ENCODE measurements at places on chromosomes 3 and 15.

DNA sequence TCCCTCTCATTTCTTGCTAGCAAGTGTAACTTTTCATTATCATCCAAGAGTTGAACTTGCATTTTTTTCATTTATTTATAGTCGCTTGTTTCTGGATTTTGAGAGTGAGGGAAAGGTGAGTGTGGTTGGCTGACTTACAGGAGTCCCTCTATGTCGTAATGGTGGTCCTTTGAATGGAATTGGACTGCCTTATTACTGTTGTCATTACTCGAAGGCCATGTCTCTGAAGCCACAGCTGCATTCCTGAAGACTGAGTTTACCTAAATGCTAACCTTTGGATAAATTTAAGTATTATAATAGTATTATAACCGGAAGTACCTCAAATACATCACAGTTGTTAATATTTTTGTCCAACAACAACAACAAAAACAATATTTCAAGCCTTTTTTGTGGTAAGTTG lies 488.9 kb downstream of the GABRG3 start:
- no peak for DNase-seq

DNA sequence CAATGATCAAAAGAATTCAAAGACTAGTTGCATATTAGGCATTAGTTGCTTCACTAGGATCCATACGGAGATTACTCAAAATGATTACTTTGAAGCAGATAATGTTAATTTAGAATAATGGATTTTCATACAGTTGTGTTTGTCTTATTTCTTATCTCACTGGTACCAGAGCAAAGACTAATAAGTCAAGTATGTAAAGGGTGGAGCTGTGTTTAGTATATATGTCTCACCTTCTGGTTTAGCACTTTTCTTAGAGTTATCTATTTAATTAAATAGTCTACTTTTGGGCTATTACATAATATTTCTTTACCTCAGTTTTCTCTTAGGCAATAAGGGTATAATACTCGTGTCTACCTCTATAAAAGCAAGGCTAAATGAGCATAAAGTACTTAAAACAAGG lies 18.8 kb downstream of the TMEM207 start:
- no peak for DNase-seq

GRCh38 chr3:113626503-113627371 lies 69.7 kb downstream of the USF3 start:
- DNase-seq: no peak

GRCh38 chr3:44833394-44833793 lies 28.3 kb upstream of the TMEM42 start:
- DNase-seq: no peak

DNA sequence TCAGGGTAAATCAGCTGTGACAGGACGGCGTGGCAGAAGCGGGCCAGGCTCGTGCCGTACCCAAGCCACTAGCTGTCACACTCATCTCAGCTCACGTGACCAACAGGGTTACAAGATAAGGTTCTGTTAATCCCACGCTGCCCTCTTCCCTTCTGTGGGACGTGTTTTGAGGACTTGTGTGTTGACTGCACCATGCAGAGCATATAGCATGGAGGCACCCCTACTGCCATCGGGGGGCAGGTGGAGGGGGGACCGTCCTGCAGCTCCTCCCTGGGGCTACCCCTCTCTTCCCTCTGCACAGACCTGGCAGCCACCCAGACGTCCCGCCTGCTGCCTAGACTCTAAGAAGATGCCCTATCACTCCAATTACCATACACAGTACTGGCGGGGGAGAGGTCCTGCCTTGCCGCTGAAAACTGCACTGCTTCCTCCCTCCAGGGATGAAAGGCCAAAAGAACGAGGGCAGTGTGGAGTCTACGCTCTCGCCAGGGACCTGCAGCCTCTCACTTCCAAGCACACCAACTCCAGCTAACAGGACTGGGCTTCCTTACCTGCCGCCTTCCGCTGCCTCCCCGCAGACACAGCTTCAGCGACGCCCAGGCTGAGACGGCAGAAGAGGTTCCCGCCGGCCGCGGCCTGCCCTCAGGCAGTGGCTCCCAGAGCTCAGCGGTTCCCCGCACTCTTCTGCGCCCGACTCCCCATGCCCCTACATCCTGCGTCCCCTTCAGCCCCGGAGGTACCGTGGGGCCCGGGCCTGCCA lies at the start of gene TNK2:
Gene TNK2 (minus strand): TSS at position 618 of the 760 bp plus-strand sequence. CDS start 19,963 bp downstream, outside the sequence.
- DNase-seq: no peak

- DNase-seq: no peak
Observed at GRCh38 chr3:99630815-99631214, 7.6 kb upstream of the COL8A1 start.

DNA sequence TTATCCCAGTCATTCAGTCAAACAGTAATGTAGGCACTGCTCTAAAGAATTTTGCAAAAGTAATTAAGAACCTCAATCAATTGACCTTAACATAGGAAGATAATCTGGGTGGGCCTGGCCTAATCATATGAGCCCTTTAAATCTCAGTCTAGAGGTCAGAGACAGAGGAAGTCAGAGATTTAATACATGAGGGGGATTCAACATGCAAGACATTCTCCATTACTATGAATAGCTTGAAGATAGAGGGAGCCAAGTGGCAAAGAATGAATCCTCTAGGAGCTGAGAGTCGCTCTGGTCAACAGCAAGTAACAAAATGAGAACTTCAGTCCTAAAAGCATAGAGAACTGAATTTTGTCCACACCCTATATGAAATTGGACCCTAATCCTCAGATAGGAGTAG lies 39.0 kb upstream of the MBNL1 start:
- no peak for DNase-seq

- no peak for DNase-seq
Observed at GRCh38 chr15:40108061-40108854, 421 bp downstream of the BMF start.

GRCh38 chr3:154421083-154421482 lies 8.9 kb downstream of the GPR149 start:
- DNase-seq: no peak

DNA sequence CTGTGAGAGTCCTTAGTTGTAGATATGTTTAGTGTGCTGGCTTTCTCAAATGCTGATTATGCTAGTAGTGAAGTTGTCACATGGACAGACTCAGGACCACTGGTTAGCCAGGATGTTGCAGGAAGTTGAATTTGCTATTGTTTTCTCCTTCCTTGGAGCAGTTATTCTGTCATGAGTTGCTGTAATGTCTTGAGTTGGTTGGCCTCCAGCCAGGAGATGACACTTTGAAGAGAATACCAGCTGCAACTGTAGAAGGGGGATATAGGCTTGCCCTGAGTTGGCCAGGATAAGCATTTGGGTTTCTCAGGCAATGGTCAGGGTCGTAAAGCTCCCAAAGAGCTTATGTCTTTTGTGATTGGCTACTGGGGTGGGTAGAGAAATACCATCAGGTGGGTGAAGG lies 206.7 kb downstream of the ZNF621 start:
- DNase-seq: no peak

- no peak for DNase-seq
Observed at GRCh38 chr3:194885766-194886165, 200.1 kb downstream of the FAM43A start.

GRCh38 chr3:105166893-105167292 lies 199.8 kb upstream of the ALCAM start:
- no peak for DNase-seq

- DNase-seq: no peak
Observed at GRCh38 chr15:26882112-26882511, 15.2 kb downstream of the GABRA5 start.

- DNase-seq: no peak
Observed at GRCh38 chr3:13237776-13238490, 164.7 kb upstream of the IQSEC1 start.

GRCh38 chr3:16721494-16721893 lies 116.3 kb upstream of the DAZL start:
- DNase-seq: no peak

DNA sequence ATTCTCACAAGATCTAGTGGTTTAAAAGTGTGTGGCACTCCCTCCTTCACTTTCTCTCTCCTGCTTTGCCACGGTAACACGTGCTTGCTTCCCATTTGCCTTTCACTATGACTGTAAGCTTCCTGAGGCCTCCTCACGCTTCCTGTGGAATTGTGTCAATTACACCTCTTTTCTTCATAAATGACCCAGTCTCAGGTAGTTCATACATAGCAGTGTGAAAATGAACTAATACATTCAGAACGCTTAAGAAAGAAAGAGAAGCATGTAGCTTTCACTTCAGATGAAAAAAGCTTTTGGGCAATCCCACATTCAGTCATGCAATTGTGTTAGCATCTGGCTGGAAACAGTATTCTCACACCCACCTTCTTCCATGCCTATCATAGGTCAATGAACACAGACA lies 24.4 kb downstream of the P3H2 start:
- no peak for DNase-seq

GRCh38 chr3:124766113-124767095 lies 36.2 kb downstream of the UMPS start:
- DNase-seq: no peak

GRCh38 chr15:50116477-50116876 lies 2.6 kb downstream of the ATP8B4 start:
- DNase-seq: no peak

- DNase-seq: no peak
Observed at GRCh38 chr3:127220497-127220896, 27.6 kb downstream of the PRR23E start.

GRCh38 chr15:100464888-100465287 lies 63.9 kb downstream of the CERS3 start:
- DNase-seq: no peak

GRCh38 chr3:121894301-121894990 lies at the start of gene SLC15A2:
SLC15A2 (plus strand) TSS chr3:121894401; CDS start chr3:121894477, 76 bp downstream.
- no peak for DNase-seq

DNA sequence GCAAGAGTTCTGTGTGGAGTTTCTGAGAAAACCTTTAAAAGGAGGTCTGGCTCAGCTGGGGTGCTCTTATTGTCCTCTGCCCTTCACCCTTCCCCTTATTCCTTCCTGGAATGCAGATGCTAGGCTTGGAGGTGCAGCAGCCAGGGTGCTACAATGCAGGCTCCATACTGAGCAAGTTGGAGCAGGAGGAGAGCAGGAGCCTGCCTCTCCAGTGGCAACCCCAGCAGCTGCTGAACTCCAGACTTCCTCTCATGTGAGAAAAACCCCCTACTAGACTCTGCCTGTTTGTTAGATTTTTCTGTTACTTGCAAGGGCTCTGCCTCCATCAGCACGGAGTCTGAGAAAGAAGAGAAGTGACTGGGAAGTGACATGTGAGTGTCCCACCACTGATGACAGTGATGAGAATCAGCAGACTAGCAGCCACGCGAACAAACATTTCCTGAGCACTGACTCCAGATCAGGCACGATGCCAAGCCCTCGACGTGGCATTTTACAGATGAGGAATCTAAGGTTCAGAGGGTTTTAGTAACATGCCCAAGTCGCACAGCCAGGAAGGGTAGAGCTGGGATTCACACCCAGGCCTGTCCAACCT lies 16.1 kb upstream of the RARRES1 start:
- no peak for DNase-seq

- no peak for DNase-seq
Observed at GRCh38 chr15:43808960-43809678, 8.7 kb downstream of the HYPK start.

DNA sequence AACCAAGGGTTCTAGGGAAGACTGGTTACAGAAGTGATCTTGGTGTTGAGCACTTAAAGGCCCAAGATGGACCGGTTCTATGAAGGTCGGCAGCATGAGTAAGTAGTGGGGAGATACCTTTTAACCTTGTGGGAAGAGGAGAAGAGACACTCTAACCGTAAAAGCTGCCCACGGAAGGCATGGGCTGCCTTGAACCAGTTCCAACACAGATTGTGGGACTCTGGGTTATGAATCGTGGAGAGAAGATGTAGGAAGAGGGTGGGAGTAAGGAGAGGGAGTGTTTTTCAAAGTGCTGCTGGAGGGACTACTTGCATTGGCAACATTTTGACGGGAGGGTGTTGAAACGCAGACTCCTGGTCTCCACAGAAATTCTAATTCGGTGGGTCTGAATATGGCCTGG lies 67.1 kb downstream of the CRYGS start:
- no peak for DNase-seq

- DNase-seq: no peak
Observed at GRCh38 chr3:153502682-153503081, 340.7 kb downstream of the RAP2B start.

DNA sequence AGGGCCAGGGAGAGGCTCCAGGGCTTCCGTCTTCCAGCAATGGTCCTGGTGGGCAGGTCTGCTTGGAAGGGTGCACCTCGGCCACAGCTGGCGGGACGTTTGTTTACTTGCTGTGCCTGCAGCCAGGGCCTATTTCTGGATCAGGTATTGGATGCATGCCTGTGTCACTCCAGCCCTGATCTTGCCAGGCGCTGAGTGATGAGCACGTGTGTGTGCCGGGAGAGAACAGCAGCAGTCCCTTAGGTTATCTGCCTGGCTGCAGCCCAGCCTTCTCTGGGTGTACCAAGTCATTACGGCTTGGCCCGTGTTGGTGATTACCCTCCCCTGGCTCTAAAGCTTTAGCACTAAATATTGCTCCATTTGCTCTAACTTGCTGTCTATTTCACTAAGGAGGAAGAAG lies 14.9 kb downstream of the CCDC32 start:
- no peak for DNase-seq

- DNase-seq: peak; percentile 39
Observed at GRCh38 chr3:194485881-194486539, 792 bp downstream of the ATP13A3 start.

DNA sequence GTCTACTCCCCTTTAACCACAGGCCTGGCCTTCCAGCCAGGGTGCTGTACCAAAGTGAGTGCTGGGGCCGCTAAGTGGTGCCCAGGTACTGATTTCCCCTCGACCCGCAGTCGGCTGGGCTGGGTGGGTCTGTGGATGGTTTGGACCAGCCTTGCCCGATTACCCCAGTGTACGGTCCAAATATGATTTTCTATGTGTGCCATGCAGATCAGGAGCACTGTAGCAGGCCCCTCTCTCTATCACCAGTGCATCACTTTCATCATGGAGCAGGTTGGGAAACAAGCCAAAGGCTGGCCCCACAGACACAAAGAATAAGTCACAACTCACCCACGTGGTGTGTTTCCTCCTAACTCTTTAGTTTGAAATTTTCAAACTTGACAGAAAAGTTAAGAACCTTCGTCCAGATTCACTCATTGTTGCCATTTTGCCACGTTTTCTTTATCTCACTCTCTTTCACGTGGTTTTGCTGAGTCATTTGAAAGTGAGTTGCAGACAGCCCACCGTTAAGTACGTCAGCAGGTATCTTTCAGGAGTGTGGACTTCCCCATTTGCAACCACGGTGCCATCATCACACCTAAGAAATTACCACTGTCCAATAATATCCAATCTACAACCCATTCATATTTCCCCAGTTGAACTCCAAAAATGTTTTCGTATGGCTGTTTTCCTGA lies 37.0 kb downstream of the ZNF710 start:
- peak; percentile 48 for DNase-seq

DNA sequence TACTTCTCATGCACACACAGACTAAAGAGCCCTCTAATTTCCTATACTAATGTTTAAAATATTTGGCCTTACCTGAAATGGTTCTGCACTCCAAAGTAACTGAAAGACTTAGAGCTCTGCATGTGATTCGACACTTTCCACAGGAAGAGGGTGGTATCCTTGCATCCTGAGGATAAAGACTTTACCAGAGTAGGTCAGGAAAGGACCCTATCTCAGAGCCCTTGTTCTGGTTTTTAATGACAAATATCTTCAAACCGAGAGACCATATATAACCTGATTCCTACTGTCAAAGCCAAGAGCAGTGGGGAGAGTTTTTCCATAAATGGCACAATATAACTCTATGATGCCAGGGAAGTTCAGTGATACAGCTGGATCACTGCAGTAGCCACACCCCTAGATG lies at the start of gene GP5:
Gene GP5 (minus strand): TSS at position 101 of the 400 bp plus-strand sequence. CDS start 984 bp downstream, outside the sequence.
- DNase-seq: no peak
